ENCODE measurements at places on chromosomes 2 and 18.

GRCh38 chr18:36580874-36581750 is 247.7 kb downstream of the TPGS2 start:
- no peak for DNase-seq

- no peak for DNase-seq
Observed at GRCh38 chr18:48462510-48462909, 53.3 kb upstream of the ZBTB7C start.

DNA sequence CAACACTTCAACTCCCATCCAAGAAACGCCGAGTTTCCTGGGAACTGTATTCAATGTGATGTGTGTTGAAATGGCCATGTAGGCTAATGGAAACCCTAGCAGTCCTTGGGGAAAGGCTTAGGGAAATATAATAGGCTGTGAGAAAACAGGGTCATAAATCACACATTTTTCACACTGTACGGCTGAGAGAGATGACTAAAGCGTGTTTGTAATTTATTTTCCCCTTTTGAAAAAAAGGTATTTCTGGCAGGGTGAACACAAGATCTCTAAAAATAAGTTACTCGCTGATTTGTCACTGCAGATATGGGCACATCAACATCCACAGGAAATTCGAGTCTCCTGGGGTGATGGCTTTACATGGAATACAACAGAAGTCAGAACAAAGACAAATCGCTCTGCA is 109.6 kb upstream of the ST6GAL2 start:
- no peak for DNase-seq

DNA sequence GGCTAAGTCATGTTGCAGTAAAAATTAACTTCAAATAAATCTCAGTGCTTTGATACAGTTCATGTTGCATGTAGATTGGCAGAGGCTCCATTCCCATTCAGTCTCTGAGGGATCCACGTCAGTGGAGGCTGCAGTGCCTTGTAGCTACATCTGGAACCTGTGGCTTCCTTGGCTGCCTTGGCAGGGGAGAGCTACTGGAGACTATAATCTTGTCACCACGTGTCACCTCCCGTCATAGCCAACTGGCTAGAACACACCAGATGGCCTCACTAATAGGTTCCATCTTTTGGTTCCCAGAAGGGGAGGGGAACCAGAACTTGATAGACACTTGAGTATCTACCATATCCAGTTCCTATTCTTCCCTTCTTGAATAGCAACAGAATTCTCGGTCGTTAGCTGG is 28.4 kb downstream of the E2F6 start:
- DNase-seq, result no peak

DNA sequence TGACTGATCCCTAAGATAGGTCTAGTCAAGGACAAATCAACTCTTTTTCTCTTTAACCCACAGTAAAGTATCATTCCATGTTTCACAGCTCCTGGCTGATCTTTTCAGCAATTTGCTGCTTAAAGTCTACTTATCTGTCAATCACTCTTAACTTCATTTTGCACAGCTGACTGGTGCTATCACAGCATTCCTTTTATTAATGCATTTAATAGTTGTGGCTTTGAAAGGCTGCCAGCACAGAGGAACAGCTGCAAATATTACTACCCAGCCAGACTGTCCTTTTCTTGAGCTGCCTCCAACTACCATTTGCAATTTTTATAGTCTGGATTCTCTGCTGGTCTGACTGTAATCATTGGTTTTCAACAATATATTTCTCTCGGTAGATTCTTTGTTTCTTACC is 303.5 kb downstream of the STK39 start:
- no peak for DNase-seq

- no peak for DNase-seq
Observed at GRCh38 chr18:8607776-8608742, 1.2 kb upstream of the RAB12 start.

DNA sequence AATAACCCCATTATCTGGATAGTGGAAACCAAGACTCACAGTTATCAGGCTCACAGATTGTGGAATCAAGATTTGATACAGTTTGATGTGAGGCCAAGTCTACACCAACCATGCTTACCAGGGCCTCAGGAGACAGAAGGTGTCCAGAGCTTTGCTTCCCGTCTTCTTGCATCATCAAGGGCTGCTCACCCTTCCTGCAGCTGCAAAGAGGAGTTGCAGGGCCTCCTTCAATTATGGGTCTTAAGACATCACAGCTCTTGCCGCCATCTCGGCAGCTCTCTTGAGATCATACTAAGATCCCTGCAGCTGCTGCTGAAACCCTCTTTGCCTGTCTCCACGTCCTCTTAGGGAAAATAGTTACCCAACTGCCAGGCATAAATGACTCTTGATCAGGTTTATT is 176.0 kb downstream of the MGAT5 start:
- DNase-seq, result no peak

GRCh38 chr2:226031647-226032501 is 632.4 kb downstream of the NYAP2 start:
- DNase-seq, result no peak

- DNase-seq, result no peak
Observed at GRCh38 chr2:105315314-105315713, 14.2 kb downstream of the TGFBRAP1 start.

GRCh38 chr2:176566961-176567360 is 297.7 kb downstream of the MTX2 start:
- no peak for DNase-seq

All from GOT3 (cell line).